ENCODE measurements at places on chromosomes 7 and 10.

DNA sequence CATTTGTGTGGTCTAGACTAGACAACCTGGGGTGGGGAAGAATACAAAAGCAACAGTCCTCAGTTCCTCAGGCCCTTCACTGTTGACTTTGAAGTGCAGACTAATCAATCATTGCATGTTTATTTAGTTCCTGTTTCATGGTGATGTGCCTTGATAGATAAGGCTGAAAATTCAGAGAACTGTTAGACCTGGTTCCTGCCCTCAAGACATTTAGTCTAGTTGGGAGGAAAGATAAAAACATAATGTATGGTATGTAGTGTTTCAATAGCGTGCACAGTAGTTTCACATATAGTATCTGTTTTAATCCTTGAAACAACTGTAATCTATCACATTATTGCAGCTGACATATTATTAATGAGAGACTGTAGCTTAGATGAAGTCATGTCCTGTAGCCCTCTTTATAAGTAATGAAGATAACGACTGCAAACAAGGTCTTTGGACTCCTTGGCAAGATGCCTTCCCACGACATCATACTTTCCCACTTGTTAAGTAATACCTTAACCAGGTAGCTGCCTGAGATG is 124.0 kb downstream of the CELF2 start:
- no peak for DNase-seq

DNA sequence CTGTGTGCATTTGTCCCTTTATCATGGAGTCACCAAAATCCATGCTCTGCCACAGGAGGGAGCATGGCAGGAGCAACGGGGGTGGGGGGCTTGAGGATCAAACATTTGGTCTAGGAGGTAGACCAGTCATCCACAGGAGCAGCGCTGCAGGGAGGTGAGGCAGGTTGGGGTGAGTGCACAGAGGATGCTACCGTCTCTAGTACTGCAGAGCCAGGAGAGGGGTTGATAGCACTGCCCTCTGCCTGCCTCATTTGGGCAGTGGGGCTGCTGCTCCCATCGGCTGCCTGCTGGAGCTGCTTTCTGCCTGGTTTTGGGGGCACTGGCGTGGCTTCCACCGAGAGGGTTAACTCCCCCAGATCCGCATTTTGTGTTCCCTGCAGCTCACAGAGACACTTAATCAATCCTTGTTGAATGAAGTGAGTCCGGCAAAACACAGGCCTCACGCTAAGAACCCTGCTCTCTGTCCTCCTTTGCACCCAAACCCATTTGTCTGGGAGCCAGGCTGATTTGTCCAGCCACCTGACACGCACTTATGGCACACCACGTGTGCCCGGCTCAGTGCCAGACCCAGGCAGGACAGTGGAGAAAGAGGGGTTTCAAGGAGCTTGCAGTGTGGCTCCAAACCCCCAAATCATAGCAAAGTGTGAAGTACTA is 527.1 kb upstream of the FOXK1 start:
- DNase-seq: no peak

DNA sequence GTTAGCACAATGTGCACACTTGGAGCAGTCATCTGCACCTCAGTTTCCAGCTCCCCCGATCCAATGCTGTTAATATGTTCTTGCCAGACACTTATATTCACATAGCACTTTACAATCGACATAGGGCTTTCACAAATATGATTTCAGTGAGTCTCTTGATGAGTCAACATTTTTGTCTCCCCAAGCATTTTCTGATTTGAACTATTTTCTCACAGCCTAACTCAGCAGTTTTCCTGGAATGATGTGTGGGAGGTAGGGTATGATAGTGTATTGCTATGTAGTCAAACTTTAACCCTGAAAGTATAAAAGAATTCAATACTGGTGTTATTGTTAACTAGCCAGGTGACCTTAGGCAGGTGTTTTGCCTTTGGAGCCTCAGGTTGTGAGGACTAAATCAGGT is 82.5 kb upstream of the LRGUK start:
- no peak for DNase-seq

DNA sequence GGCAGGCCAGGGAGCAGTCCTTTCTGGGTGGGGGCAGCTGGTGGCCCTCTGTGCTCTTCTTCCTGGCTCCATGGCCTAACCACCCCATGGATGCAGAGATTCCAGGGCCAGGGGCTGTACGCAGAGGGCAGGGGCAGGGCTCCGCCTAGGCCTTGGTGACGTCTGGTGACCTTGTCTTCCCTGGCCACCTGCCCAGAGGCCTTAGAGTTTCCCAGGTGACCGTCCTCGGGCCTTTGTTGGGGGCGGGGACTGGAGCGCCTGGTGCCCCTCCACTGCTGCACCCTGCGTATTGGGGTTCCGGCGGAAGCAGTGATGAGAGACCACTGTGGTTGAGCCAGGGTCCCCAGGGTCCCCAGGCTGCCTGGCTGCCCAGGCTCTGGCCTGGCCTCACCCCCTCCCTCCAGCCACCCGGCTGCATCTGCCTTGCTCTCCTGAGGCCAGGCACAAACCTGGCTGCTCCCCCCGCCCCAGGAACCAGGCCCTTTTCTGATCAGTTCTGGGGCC is 10.3 kb downstream of the PWWP2B start:
- DNase-seq: no peak

DNA sequence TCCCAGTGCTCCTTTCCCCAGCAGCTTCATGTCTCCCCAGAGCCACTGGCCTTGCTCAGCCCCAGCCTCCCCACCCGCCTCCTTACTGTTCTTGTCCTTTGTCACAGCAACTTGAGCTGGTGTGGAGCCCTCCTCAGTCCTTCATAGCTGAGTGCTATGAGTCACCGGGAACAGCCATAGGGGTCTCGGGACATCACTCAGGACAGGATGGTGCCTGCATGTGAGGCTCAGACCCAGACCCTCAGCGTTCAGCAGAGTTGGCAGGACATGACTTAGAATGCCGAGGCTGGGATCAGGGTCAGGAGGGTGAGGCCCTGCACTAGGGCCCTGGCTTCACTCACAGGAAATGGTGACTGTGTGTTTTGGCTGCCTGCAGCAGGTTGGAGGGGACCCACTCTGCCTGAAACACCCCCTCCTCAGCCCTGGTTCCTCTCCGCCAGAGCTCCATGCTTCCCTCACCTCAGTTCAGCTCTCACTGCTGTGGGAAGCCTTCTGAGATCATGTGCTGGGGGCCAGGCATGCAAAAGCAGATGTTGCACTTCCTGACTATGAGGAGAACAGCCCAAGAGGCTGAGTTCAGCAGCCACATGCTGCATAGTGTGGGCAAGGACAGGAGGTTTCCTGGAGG is 40.7 kb upstream of the GJD4 start:
- no peak for DNase-seq

DNA sequence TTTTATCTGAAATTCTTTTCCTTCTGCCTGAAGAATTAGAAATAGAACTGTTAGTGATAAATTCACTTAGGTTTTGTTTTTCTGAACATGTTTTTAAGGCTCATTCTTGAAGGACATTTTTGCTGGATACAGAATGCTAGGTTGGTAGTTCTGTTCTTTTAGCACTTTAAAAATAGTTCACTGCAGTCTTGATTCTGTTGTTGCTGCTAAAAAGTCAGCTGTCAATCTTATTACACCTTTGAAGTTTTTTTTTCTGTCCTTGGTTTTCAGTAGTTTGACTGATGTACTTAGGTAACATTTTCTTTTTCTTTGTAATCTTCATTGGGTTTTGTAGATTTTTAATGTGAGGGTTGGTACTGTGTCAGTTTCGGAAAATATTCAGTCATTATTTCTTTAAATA is 48.7 kb downstream of the C1GALT1 start:
- no peak for DNase-seq

GRCh38 chr10:56623064-56623463 is 262.0 kb upstream of the ZWINT start:
- no peak for DNase-seq

All from activated effector memory CD4-positive, alpha-beta T cell treated with anti-CD3 and anti-CD28 coated beads, Interleukin-2, amount 50 U/mL, for 16 hours (primary cell).